Activated T-cell treated with anti-CD3 and anti-CD28 coated beads, Interleukin-2, amount 50 U/mL, for 72 hours (primary cell): ENCODE measurements at places on chromosomes 5 and 9. TPM values are rescaled to one million over a fixed set of nuclear protein-coding genes. Genes with fewer than 3 reads are reported as not detected.

Gene GALNT12
- total RNA-seq, result 6.6 TPM

Gene DAB2IP
- total RNA-seq, result 0.74 TPM

Gene FRRS1L
- total RNA-seq, result not detected

Gene PTPA
- total RNA-seq, result 85.5 TPM

Gene CDC20B
- 0.07 TPM for total RNA-seq

Gene PCDHGB2
- total RNA-seq, result 0.34 TPM

Gene RNF208
- 10.3 TPM for total RNA-seq

Gene ARHGEF28
- total RNA-seq, result 0.30 TPM

Gene FAM151B
- total RNA-seq, result not detected

Gene TRPM3
- total RNA-seq, result not detected

Gene CARTPT
- total RNA-seq, result not detected

Gene WNT8A
- not detected for total RNA-seq

Gene ZNF354C
- total RNA-seq, result 8.3 TPM

Gene CCNB1
- 117 TPM for total RNA-seq

Gene C9orf50
- total RNA-seq, result not detected

Gene TCF7
- 142 TPM for total RNA-seq

Gene PKD2L2
- total RNA-seq, result not detected

Gene MSH3
- 22.0 TPM for total RNA-seq

Gene GIN1
- 4.0 TPM for total RNA-seq

Gene CNTNAP3
- total RNA-seq, result not detected

Gene CCDC187
- total RNA-seq, result not detected

Gene GABRA6
- not detected for total RNA-seq

Gene DCP2
- 138 TPM for total RNA-seq

Gene NR2F1-AS1
- 0.93 TPM for total RNA-seq

Gene EFNA5
- total RNA-seq, result not detected

Gene SPATA31D4
- not detected for total RNA-seq

Gene KIAA1958
- 11.2 TPM for total RNA-seq

Gene MYMK
- not detected for total RNA-seq

Gene CXXC5
- total RNA-seq, result 1.2 TPM

Gene ADGRV1
- 0.21 TPM for total RNA-seq

Gene UTP15
- 34.4 TPM for total RNA-seq

Gene CATSPER3
- 0.79 TPM for total RNA-seq

Gene C5
- 3.5 TPM for total RNA-seq

Gene TRPM6
- 0.10 TPM for total RNA-seq

Gene MARCOL
- not detected for total RNA-seq

Gene PDZD2
- total RNA-seq, result 0.02 TPM

Gene SPINK6
- not detected for total RNA-seq

Gene C1QTNF3
- 2.8 TPM for total RNA-seq

Gene COL23A1
- 0.86 TPM for total RNA-seq

Gene ZDHHC11B
- total RNA-seq, result 0.24 TPM
